NCI-H774 (cell line): ENCODE measurements at places on chromosomes 13 and 19.

GRCh38 chr19:3193256-3194105, 7.8 kb downstream of the NCLN start:
- DNase-seq = no peak

GRCh38 chr13:36945078-36945477, 25.0 kb upstream of the SMAD9 start:
- DNase-seq = no peak

- no peak for DNase-seq
Observed at GRCh38 chr19:29685326-29685725, 20.1 kb downstream of the PLEKHF1 start.

- DNase-seq = no peak
Observed at GRCh38 chr19:16825312-16826052, 3.7 kb upstream of the SIN3B start.

DNA sequence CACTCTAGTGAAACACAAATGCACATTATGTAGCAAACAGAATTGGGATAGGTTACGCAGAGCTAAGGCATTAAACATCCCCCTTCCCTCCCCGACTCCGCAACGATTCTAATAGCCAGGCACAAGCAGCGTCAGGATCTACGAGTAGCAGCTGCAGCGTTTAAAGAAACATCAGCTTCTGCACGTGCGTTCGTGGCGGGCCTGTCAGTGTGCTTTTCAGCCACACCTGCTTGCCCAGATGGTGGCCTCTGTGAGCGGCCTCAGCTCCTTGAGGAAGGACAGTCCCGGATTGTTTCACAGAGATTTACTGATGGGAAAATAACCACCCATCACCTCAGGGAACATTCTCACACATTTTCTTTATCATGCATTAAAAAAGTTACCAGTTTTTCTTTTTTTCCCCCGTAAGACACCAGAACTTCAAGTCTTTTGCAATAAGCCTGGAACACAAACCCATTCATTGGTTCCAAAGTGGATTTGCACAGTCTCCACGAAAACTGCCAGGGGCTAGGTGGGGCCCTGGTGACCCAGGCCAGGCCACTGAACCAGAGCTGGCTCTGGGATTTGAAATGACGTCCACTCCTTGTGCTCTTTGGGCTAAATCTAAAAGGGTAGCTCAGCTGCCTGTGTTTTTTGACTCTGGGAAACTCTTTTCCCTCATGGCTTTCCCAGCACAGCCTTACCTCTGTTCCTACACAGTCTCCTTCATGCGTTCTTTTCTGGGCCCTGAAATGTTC, 325.5 kb downstream of the KCNRG start:
- DNase-seq = peak; percentile 5

DNA sequence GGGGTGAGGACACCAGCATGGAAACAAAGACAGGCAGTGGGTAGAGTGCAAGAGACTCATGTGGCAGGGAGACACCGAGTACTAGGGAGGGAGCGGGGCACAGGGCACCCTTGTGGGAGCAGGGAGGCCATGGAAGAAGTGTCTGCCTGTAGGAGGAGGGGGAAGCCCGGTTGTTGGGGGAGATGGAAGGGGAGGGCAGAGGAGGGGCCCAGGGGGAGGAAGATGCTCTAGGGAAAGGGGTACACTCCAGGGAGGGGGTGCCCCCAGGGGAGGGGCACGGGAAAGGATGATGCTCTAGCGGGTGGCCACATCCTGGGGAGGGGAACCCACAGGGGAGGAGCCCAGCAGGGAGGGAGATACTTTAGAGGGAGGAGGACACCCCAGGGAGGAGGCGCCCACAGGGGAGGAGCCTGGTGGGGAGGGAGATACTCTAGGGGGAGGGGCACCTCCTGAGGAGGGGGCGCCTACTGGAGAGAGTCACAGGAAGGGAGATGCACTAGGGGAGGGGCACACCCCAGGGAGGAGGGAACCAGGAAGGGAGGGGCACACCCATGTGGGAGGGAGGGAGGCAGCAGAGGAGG, 24.9 kb downstream of the CPAMD8 start:
- no peak for DNase-seq

GRCh38 chr19:1079566-1080111, 12.7 kb downstream of the ARHGAP45 start:
- DNase-seq = no peak

DNA sequence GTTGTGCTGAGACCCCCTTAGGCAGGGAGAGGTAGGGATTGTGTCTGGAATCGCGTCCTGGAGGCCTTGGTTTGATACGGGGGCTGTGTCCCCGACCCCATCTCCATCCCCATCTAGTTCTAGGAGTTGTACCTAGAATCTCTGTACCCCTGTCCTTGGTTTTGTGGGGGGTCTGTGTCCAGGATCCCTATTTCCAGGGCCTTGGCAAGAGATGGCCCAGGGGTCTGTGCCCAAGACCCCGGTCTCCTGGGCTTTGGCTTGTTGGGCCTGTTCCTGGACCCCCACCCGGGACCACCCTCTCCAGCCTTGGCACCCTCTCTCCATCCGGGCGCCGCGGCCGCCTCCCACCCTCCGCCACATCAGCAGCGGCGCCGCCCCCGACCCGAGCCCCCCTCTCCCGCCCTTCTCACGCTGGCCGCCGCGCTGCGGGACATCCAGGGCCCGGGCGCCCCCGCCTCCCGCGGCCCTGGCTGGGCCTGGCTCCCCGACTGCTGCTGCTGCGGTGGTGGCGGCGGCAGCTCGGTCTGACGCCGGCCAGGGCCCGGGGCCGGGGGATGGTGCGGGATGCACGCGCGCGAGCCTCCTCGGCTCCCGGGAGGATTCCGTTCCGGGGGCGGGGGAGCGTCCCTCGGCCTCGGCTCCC, at the start of gene NUMBL:
NUMBL (minus strand) TSS at position 602 of the 643 bp plus-strand sequence; CDS start at position 434, 168 bp downstream.
- no peak for DNase-seq

GRCh38 chr19:19064098-19064722, 416 bp downstream of the SLC25A42 start:
- DNase-seq = no peak
